ENCODE measurements at places on chromosomes 13 and 19. TPM values are rescaled to one million over a fixed set of nuclear protein-coding genes. Genes with fewer than 3 reads are reported as not detected.

Gene ZNF296
- total RNA-seq: 7.8 TPM

Gene NCCRP1
- 432 TPM for total RNA-seq

Gene ZNF730
- not detected for total RNA-seq

Gene CEACAM6
- total RNA-seq: 23.1 TPM

Gene ZNF700
- total RNA-seq: 17.3 TPM

Gene CLEC11A
- 9.9 TPM for total RNA-seq

Gene MRPL57
- total RNA-seq: 27.9 TPM

Gene CFAP97D2
- total RNA-seq: not detected

Measured in lower leg skin (tissue), 4 donors.